Lower lobe of right lung (tissue), 2 donors: ENCODE measurements at places on chromosomes 3 and 15. TPM values are rescaled to one million over a fixed set of nuclear protein-coding genes. Genes with fewer than 3 reads are reported as not detected.

Gene IDH3A
- total RNA-seq = 78.3 TPM

GRCh38 chr15:99247062-99247461 is 2.3 kb downstream of the TTC23 start:
- no peak overlapping the region for H3K27ac ChIP-seq
- no peak overlapping the region for H3K4me3 ChIP-seq
- H3K4me1 ChIP-seq = peaks cover 15% of the 10 kb centered on the region

Gene SENP8
- 3.6 TPM for total RNA-seq

Gene ECE2
- total RNA-seq = not detected

Gene RAD51
- total RNA-seq = 1.1 TPM

DNA sequence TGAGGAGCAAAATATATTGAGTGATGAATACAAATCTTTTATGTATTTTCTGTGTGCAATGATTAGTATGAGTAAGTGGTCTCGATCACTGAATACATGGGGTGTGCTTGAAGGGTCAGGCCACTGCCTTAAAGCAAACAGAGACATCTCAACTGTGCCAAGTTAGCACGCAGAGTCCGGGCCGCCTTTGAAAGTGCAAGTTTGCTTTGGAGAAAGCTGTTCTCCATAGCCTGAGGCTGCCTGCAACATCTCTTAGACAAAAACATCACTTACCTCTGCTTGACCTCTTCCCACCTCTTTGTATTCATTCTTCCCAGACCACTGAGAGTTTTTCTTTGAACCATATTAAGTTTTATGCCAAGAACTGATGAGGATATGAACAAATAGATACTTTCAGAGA is 267.0 kb downstream of the ZBTB20 start:
- DNase-seq = peak; percentile 22
- peaks cover 22% of the 10 kb centered on the region for H3K4me1 ChIP-seq
- H3K27me3 ChIP-seq = no peaks in the 10 kb centered on the region

DNA sequence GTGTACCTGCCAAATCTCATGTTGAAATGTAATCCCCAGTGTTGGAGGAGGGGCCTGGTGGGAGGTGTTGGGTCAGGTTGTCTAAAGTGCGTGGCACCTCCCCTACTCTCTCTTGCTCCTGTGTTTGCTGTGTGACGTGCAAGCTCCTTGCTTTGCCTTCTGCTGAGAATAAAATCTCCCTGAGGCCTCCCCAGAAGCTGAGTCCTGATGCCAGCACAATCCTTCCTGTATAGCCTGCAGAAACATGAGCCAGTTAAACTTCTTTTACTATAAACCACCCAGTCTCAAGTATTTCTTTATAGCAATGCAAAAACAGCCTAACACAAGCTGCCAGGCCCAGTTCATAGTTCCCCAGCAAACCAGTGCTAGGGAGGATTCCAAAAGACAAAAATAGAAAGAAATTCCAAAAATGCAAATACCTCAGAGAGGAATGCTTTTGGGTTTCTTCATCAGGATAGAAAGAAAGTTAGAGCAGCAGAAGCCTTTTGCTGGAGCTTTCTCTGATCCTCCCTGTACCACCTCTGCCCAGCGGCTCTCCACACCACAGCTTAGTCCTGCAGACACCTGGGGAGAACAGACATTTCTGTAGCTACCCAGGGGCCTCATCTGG is 25.9 kb upstream of the CDV3 start:
- H3K4me1 ChIP-seq = peaks cover 8% of the 10 kb centered on the region
- DNase-seq = peak; percentile 65
- no peak overlapping the region for H3K4me3 ChIP-seq

DNA sequence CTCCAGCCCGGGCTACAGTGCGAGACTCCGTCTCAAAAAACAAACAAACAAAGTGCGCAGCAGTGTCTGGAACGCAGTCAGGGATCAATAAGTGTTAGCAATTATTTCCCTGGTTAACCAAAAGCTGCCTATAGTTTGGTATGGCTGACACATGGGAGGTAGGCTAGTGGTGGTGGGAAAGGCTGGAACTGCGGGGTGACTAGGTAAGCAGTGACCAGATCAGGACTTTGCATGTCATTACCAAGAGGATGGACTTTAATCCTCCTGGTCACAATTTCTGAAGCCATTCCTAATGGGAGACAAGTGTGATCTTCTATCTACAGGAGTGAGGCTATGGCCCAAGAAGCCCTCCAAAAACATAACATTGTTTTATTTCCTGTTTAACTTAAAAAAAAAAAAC is 47.8 kb downstream of the SLC30A4 start:
- H3K4me1 ChIP-seq = no peaks in the 10 kb centered on the region
- H3K4me3 ChIP-seq = no peak overlapping the region
- H3K36me3 ChIP-seq = no peaks in the 10 kb centered on the region
- DNase-seq = no peak
